ENCODE measurements at places on chromosomes 6 and 20. TPM values are rescaled to one million over a fixed set of nuclear protein-coding genes. Genes with fewer than 3 reads are reported as not detected.

- ATAC-seq = no peak
Observed at GRCh38 chr6:36290668-36291620, 21.1 kb downstream of the PNPLA1 start.

DNA sequence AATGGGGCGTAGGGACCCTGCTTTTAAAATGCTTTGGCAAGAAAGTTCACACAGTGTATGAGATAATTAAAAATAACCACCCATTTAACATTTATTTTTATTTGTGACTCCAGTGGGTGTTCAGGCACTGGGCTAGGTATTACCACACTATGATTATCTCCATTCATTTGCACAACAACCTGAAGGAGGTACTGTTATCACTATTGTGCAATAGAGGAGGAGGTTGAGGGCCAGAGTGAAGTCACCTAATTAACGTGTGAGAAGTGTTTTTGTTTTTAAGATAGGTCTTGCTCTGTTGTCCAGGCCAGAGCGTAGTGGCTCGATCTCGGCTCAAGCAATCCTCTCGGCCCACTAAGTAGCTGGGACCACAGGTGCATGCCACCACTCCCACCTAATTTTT lies 29.2 kb downstream of the MAK start:
- ATAC-seq = no peak

DNA sequence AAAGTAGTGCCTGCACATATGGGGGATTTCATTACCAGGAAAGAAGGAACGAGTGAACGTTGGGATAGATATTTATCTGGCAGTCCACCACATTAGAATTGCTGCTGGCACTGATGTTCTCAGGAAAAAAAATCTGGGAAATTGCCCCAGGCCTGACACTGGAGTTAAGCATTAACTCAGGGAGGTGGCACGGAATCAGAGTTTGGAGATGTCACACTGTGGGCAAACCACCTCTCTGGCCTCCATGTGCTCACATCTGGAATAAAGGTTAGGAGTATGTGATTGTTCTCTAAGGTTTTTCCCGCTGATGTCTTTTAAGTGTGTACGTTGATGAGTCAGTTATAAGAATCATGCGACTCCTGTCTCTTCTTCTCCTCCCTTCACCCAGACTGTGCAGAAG lies 7.9 kb downstream of the TGM3 start:
- ATAC-seq = no peak

- no peak for ATAC-seq
Observed at GRCh38 chr6:37085198-37085597, 79.7 kb downstream of the FGD2 start.

The PRL gene
- not detected for total RNA-seq

DNA sequence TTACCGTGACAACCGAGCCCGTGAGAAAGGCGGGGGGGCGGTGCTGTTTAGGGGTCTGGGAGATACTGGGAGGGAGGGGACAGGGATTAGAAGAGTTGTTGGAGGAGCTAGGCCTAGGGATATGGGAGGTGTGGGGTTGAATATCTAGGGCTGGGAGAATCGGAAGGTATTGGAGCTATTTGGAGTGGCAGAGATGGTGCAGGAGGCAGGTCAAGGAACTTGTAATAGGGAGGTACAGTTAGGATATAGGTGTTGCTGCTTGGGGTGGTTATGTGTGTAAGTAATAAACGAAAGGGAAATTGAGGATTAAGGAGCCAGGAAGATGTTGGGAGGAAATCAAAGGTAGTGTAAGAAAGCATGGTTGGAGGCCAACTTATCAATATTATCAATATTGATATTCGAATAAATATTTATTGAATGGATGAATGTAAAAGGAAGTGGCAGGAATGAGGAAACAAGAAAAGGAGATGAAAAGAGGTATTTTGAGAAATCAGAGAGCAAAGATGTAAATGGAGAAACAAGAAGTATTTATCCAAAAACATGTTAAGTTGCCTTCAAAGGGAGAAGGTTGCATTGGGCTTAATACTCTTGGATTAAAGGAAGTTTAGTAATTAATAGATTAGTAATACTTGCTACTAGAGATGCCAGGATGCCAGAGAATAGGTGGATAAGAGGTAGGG lies 602 bp downstream of the PPP1R11 start:
- no peak for ATAC-seq

DNA sequence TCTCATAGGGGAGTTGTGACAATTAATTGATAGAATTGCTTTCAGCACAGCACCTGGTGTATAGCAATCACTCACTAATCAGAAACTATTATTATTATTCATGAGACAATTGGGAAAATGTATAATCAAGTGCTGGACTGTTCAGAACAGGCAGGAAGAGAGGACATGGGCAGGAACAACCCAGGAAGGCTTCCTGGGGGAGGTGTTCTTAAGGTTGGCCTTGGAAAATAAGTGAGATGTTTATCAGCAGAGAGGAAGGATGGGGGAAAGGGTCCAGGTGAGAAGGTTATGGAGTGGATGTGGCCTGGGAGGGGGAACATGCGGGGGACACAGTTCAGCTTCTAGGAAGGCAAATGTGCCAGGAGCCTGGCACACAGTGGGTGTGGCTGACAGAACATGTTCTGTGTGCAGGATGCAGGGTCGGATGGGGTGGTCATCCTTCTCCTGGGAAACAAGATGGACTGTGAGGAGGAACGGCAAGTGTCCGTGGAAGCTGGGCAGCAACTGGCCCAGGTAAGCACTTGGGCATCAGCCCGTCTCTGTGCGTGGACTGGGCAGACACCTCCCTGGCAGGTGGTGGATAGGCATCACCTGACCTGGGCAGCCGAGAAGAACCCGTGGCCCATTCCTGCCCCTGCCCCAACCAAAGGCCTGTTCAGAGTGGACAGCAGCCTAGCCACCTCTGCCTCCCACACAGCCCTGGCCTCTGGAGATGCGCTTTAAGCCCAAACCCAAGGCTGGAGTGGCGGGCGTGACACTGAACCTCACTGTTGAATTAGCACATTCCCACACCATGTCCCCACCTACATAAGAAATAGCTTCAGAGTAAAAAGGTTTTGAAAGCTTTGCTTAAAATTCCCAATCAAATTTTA lies 30.9 kb downstream of the RAB44 start:
- no peak for ATAC-seq

- ATAC-seq = no peak
Observed at GRCh38 chr6:27879837-27880236, 32.4 kb downstream of the OR2B2 start.

The KCNK16 gene
- not detected for total RNA-seq

Measured in gastroesophageal sphincter (tissue), 4 donors.